ENCODE measurements at places on chromosomes 12 and 14.
A peak's percentile ranks its signal among the peaks of the same experiment; 100 is the strongest.

DNA sequence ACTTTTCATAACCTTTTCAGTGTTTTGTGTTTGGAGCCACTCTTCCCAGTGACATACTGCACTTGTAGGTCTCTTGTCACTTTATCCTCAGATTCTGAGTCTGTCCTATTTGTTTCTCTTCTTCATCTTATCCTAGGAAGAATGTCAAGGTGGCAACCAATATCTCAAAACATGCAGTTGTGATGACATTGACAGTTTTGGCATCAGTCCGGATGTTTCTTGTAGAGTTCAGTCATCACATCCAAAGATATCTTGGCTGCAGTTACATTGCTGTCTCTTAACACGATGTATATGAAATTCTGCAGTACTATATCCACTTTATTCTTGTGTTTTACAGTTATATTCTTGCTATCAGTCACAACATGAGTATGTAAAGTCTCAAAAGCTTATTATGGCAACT, 6.4 kb downstream of the ADIPOR2 start:
- DNase-seq: no peak

GRCh38 chr14:99030454-99030853, 241.5 kb downstream of the BCL11B start:
- no peak for DNase-seq

DNA sequence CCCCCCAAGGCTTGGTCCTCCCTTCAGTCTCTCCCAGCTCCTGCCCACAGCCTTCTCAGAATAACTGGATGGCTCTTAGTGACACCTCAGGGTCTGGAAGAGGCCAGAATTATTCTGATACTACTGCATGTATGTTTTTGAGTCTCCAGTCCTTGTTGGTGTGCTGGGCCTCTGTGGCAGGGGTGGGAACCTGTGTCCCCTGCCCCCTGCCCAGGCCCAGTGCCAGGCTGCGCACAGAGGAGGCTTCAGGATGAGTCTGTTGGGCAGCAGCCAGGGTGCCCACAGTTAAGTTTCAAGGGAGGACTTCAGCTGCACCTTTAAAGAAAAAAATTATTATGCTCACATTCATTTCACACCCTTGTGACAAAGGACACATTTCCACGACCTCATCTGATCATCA, 348.3 kb downstream of the CACNA1C start:
- no peak for DNase-seq

- no peak for DNase-seq
Measured at GRCh38 chr12:124319368-124320050, 24.6 kb downstream of the RFLNA start.

DNA sequence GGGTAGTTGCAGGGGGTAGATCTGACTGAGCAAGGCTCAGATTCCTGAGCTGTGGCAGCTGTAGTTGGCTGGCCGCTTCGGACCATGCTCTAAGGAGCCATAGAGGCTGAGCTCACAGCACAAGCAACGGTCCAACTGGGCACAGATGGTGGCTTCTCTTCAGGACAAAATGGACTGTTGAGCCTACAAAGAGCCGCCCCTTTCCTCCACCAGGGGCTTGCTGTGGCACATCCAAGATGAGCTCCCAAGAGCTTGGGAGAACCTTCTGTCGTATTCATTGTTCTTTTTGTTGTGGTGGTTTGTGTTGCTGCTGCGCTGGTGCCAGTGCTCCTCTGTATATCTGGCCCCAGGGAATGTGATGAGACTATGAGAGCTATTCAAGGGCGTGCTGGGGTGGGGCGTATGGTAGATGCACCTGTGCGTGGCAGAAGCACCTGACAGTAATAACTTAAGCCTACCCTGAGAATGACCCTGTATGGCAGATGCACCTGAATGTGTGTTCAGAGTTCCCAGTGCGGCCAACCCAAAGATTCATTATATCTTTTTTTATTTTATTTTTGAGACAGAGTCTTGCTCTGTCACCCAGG, 17.8 kb upstream of the LGALS3 start:
- no peak for DNase-seq

GRCh38 chr12:34379142-34379541, 356.8 kb downstream of the ALG10 start:
- DNase-seq: no peak

DNA sequence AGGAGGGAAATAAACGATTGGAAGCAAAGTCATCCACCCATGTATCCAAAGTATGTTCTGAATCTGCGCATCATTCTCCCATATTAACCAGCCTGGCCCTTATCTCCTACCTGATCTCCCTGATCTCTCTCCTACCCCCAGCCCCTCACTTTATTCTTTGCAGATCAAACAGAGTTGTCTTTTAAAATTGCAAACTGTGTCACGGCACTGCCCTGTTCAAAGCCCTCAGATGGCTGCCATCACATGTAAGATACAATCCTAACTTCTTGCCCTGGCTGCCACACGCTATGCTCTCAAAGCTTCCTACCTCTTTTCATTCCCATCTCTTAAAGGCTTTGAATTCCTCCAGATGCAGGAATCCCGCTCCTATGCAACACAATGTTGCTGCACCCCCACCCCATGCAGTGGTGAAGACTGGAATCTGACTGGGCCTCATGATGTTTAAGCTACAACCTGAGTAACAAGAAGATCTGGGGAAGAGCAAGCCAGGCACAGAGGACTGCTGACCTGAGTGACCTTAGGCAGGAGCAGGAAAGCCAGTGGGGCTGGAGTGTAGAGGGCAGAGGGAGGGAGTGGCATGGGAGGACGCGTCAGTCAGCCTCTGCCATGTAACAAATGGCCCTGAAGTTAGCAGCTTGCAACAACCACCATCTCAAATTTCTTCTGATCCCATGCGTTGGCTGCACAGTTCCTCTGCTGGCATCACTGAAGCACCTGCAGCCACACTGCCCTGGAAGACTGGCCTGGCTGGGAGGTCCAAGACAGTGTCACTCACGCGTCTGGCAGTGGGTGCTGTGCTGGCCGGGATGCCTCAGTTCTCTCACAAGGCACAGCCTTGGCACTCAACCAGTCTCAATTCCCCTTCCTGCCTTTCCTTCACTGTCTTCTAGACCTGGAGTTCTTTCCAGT, 382.8 kb downstream of the BCL11B start:
- no peak for DNase-seq

DNA sequence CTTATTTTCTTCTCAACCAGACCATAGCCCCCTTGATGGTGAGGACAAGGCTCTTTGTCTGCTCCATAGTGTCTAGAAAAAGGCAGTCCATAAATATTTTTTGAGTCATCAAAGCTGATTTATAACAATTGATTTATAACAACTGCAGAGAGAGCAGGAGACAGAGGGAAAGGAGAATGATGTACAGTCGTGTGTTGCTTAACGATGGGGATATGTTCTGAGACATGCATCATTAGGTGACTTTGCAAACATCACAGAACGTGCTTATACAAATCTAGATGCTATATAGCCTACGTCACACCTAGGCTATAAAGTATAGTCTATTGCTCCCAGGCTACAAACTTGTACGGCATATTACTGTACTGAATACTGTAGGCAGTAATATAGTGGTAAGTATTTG, 143.3 kb downstream of the NTF3 start:
- no peak for DNase-seq

GRCh38 chr12:56991319-56992246, 14.8 kb downstream of the ZBTB39 start:
- DNase-seq: peak; percentile 35

GRCh38 chr12:52050116-52050757, 1.0 kb upstream of the NR4A1 start:
- peak; percentile 84 for DNase-seq

- no peak for DNase-seq
Measured at GRCh38 chr12:62258941-62259630, 1.1 kb upstream of the USP15 start.

DNA sequence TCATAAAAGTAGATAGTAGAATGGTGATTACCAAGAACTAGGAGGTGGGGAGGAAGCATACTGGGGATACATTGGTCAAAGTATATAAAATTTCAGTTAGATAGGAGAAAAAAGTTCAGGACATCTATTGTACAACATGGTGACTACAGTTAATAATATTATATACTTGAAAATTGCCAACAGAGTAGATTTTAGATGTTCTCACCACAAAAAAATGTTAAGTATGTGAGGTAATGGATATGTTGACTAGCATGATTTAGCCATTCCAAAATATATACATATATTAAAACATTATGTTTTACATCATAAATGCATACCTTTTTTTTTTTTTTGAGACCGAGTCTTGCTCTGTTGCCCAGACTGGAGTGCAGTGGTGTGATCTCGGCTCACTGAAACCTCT, 31.0 kb downstream of the TMEM116 start:
- DNase-seq: no peak
